ENCODE measurements at places on chromosomes 5 and 9.

DNA sequence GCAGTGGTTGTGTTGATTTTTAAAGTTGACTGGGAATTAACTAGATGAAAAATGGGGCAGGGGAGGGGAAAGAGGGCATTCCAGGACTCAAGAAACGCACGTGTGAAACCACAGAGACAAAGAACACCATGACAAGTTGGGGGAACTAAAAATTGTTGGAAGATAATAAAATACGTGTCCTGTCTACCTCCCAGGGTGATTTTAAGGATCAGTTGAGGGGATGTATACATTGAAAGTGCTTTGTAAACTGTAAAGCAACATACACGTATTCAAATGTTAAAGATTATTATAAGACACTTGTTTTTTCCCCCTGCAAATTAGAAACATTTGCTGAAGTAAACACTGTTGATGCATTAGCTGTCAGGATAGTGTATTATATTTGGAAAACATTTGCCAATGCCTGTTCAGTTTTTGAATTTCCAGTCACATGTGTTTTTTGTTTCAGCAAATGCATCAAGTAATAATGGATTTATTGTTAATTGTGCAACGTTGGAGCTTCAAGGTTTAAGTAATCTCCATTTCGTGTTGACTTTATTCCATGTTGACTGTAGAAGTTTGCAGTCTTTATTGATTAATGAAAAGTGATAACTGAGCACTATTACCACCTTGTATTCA, 412.7 kb downstream of the ACTL7B start:
- DNase-seq = no peak

- DNase-seq = no peak
Measured at GRCh38 chr9:120612218-120612617, 32.3 kb upstream of the CDK5RAP2 start.

DNA sequence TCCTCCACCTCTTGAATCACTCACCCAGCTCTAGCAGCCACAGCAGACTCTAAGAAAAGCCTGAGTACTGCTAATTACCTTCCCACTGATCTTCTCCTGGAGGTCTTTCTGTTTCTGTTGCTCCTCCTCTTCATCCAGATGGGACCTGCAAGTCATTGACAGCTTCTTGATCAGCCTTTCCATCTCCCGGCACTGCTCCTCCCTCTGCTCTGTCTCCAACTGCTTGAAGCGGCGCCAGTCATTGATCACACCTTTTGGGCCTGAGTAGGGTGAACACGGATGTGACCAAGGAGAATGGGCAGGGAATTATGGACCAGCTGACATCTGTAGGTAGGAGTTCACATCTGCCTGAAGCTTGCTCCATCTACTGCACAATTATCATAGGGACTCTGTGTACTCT, 5.5 kb downstream of the PDCL start:
- no peak for DNase-seq

- DNase-seq = no peak
Measured at GRCh38 chr5:169732841-169733240, 95.8 kb downstream of the DOCK2 start.

GRCh38 chr5:125219710-125220109, 473.3 kb upstream of the ZNF608 start:
- DNase-seq = no peak

GRCh38 chr5:107542831-107543231, 127.9 kb downstream of the EFNA5 start:
- no peak for DNase-seq
